Activated CD4-positive, alpha-beta T cell treated with anti-CD3 and anti-CD28 coated beads for 48 hours (primary cell): ENCODE measurements at places on chromosomes 11 and 22.
A peak's percentile ranks its signal among the peaks of the same experiment; 100 is the strongest.

DNA sequence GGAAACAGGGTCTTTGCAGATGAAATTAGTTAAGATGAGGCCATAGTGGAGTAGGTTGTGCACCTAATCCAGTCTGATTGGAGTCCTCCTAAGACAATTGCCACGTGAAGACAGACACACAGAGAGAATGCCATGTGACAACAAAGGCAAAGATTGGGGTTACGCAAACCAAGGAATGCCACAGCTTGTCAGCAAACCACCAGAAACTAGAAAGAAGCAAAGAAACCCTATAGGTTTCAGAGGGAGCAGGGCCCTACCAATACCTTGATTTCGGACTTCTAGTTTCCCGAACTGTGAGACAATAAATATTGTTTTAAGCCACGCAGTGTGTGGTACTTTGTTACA, 8.2 kb upstream of the LAYN start:
- no peak for DNase-seq

- no peak for DNase-seq
These were observed 34.7 kb downstream of the GALNT18 start for GRCh38 chr11:11587122-11587521.

- no peak for DNase-seq
These were observed 1.6 kb downstream of the CBX7 start for GRCh38 chr22:39150848-39151215.

DNA sequence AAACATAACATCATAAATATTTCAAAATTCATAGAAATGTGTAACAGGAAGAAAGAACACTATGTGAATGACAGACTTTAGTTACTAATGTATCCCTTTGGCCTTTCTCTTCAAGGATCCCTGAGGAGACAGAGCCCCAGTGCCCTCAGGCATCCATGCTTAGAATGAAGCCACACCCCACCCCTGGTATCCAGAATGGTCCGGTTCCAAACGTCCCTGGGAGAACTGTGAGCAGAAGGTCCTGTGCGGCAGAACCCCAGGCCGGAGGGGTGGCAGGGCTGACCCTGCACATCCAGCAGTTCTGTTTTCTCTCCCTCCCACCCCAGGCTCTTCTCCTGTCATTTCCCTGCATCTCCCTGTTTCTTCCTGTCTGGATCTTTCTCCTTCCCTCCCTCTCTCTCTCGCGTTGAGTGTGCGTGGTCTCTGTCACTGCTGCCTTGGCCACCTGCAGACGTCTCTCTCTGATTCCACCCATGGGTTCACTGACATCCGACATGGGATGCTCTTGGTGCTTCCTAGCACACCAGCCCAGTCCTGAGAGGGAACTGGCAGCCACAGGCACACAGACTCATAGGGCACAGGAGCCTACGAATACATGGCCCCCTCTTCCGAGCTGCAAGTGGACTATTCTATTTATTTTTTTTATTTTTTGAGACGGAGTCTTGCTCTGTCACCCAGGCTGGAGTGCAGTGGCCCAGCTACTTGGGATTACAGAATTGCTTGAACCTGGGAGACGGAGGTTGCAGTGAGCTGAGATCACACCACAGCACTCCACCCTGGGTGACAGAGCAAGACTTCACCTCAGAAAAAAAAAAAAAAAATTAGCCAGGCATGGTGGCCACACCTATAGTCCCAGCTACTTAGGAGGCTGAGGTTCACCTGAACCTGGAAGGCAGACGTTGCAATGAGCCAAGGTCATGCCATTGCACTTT, 5.7 kb downstream of the RFPL1 start:
- no peak for DNase-seq

- DNase-seq, result no peak
These were observed 1151.2 kb upstream of the CCDC90B start for GRCh38 chr11:84437071-84437980.

DNA sequence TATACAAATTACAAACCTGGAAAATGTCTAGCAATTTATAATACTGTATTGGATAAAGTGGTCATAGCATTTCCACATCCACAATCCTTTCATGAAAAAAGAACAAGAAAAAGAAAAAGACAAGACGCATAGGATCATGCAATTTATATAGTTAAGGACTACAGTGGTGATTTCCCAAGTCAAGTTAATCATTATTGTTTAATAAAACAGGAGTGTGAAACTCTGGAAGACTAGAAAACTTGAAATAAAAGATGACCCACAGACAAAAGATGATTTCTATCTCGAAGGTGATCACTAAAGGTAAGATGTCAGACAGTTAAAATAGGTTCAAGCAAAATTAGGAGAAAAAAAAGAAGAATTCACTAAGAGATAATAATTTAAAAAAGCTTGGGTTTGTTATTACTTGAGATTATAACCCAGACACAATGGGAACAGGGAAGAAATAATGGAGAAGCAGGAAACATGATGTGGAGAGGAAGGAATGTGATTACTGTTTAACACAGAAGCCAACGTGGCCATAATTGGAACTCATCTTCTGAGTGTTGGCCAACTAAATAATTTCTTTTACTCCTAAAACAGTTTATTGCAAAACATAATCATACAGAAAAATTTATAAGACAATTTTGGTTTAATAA, 441.2 kb upstream of the ANO3 start:
- no peak for DNase-seq

DNA sequence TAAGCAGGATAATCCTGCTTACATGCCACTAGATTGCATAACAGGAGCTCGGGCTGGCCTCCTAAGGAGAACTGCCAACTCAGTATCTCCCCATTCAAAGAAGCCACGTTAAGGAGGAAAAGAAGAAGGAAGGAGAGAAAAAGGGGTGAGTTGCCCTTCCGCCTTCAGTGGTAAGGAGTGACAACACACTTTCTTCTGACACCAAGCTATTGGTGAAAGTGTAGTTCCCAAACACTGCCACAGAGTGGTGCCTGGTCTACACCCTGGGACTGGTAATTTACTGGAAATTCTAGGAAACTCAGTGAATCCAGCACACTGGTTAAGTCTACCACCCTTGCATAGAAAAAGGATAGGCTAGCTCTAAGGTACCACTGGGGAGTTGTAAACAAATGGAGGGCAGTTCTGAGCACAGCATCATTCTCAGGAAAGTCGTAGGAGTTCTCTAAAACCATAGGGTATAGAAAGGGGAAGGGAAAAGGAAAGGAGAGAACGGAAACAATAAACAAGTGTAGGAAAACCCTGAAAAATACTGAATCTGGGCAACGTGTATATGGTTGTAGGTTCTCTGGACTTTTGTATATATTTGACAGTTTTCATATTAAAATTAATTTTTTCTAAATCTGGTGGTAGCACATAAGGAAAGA, 58.2 kb downstream of the RRAS2 start:
- peak; percentile 51 for DNase-seq

GRCh38 chr22:21450320-21450831, 16.8 kb upstream of the TMEM191C start:
- no peak for DNase-seq

- no peak for DNase-seq
These were observed 8.1 kb downstream of the CSF2RB start for GRCh38 chr22:36921309-36922104.

DNA sequence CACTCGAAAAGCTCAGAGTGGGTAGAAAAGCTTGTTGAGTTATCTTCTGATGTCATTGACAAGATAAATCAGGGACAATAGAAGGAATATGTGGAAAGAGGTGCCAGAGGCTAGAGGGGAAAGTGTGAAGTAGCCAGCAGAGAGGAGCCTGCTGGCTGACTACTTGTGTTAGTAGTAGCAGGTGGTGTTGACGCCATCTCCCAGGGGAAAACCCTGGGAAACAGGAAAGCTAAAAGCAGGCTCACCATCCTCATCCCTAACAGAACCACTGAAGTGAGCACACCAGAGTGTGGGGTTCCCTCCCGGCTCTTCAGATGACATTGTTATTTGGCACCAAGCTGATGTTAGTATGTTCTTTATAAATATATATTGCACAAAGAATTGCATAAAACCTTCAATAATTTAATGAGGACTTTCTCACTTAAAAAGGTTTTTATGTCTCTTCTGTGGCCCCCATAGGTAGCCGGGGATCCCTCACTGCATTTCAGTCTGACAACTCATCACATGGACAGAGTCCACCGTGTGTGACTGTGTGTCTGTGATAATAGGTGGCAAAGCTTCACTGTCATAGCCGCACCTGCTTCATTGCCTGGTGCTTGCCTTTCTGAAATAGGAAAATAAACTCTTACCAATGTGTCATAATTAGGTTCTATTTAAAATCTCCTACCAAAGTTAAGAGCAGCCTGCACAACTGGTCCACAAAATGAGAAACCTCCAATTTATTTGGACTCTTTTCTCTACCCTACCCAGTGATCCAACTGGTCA, 63.2 kb upstream of the TOP3B start:
- no peak for DNase-seq

DNA sequence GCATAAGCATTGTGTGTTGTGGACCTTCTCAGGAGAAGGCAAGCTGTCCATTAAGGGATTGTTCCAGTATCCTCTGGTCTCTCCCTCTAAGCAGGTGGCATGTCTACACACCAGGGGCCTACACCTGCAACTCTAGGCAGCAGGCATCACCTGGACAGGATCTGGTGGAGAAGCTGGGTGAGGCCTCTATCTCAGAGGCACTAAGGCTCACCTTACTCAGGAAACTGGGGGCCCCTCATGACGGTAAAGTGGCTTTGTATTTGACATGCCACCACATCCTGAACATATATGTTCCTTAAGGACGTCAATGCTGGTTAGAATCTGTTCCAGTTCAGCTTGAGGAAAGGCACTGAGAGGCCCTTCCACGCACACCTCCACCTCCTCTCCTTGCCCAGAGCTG, 891.3 kb downstream of the OPCML start:
- DNase-seq, result no peak

- DNase-seq, result no peak
These were observed 15.4 kb downstream of the ARHGEF17 start for GRCh38 chr11:73323464-73323863.

GRCh38 chr11:97163631-97164191, 773.9 kb downstream of the JRKL start:
- no peak for DNase-seq

DNA sequence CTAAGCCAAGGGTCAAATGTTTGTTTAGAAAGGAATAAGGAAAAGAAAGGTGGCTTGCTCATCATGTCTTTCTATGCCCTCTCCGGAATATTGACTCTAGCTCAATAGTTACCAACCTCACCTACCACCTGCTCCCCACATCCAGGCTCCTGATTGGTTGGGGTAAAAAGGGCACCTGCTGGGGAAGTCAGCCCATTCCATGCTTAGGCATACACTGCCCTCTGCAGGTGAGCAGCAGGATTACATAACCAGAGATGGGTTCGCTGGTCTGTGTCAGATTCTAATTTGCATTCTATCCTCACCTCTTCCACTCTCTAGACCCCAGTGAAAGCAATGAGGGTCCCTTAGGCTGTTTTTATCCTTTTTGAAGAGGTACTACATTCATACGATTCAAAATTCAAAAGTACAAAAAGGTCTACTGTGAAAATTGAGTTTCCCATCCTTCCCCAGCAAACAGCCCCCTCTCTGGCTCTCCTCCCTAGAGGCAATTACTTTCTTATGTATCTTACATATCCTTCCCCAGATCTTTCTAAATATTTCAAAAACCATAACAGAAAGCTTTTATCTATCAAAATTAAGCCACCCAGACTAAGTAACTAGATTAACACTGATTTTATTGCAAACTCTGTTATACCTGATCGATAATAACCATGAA, 98.0 kb upstream of the ASPHD2 start:
- peak; percentile 70 for DNase-seq

GRCh38 chr11:126948563-126948962, 52.0 kb downstream of the KIRREL3 start:
- DNase-seq, result no peak

DNA sequence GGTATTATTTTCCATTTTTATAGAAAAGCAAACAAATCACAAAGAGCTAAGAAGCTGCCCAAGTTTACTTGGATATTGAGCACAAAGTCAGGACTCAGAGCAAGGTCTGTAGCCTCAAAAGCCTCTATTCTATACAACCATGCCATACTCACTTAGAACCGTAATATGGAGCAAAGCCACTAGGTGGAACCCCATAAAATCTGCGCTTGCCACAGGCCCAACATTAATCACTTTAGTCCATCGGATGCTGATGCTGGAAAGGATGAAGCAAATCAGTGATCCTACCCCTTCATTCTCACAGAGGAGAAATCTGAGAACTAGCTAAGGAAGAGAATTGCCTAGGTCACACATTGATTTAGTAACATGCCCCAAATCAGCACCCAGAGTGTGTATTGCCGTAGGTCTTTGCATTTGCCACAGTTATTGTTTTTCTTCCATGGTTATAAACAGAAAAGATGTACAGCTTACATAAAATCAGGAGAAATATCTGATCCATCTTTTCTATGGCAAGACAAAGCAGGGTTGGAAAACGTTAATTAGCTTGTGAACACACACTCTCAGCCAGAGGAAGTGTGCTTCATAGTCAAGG, 56.7 kb upstream of the RAB38 start:
- peak; percentile 34 for DNase-seq

GRCh38 chr11:35141571-35141971, 2.6 kb downstream of the CD44 start:
- peak; percentile 47 for DNase-seq

GRCh38 chr11:7655253-7656217, 17.8 kb downstream of the CYB5R2 start:
- DNase-seq, result no peak

- DNase-seq, result peak; percentile 25
These were observed 60.2 kb downstream of the TNRC6B start for GRCh38 chr22:40237788-40238424.

GRCh38 chr11:114282488-114282887, 13.7 kb upstream of the NNMT start:
- DNase-seq, result no peak

DNA sequence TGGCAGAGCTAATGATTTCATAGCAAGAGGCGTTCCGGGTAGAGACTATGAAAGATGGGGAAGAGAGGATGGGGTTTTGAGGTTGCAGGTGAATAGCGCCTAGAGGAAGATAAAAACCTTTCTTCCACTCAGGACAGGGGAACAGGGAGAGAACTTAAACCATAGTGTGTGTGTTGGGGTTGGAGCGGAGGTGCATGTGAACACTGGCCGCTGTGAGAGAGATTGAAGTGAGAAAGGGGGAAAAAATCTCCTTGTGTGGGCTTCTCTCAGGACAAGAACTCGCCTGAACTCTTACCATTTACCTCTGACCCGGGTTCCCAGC, 3.4 kb downstream of the BSX start:
- DNase-seq, result no peak

GRCh38 chr11:10160350-10160749, 133.7 kb downstream of the SBF2 start:
- DNase-seq, result no peak

DNA sequence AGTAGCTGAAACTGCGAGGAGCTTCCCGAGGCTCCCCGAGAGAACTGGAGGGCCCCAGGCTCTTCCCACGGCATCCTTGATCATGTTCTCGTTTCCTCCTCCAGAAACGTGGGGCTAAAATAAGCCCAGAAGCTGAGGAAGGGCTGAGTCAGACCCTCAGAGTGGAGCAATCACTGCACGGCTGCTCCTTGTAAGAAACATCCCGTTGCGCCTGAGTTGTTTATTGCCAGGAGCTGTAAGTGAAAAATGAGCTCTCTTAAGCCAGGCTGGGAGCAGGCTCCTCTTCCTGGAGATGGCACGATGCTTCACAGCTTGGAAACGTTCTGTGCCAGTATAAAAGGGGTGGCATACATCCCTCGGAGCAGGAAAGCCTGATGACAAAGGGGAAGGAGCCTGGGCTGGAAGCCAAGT, 47.3 kb upstream of the SYN3 start:
- DNase-seq, result no peak

GRCh38 chr11:27600656-27601055, 94.1 kb upstream of the LIN7C start:
- DNase-seq, result no peak
